A549 (cell line): ENCODE measurements at places on chromosomes 1 and 21.
A peak's percentile ranks its signal among the peaks of the same experiment; 100 is the strongest.

- no peak for DNase-seq
These were observed 125.8 kb upstream of the AJAP1 start for GRCh38 chr1:4528590-4528989.

DNA sequence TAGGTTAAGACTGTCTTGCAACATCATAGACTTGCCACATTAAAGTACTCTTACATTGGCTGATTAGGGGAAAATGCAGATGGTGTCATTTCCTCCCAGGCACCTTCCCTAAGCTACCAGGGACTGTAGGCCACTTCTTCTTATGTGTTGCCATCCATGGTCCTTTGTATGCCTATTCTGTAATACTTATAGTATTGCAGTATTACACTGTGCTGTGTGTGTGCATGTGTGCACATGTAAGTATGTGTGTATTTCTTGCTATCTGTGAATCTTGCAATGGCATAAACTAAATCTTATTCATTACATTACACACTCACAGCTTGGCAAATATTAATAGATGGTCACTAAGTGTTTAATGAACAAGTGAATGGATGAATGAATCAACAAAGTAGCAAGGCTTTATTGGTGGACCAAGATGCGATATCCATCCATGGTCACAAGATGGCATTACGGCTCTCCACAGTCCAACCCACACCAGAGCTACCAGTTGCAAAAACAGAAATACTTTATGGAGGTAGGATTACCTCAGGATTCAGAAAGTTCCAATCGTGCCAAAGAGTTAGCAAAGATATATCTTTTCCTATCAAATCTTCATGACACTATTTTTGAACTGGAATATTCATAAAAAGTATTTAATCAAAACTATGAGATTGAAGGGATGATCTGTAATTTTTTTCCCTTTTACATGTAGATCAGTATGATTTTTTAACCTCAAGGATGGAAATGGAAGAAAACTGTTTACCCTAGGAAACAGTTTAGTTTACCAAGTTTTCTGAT lies 160.2 kb downstream of the DENND1B start:
- DNase-seq = peak; percentile 59

DNA sequence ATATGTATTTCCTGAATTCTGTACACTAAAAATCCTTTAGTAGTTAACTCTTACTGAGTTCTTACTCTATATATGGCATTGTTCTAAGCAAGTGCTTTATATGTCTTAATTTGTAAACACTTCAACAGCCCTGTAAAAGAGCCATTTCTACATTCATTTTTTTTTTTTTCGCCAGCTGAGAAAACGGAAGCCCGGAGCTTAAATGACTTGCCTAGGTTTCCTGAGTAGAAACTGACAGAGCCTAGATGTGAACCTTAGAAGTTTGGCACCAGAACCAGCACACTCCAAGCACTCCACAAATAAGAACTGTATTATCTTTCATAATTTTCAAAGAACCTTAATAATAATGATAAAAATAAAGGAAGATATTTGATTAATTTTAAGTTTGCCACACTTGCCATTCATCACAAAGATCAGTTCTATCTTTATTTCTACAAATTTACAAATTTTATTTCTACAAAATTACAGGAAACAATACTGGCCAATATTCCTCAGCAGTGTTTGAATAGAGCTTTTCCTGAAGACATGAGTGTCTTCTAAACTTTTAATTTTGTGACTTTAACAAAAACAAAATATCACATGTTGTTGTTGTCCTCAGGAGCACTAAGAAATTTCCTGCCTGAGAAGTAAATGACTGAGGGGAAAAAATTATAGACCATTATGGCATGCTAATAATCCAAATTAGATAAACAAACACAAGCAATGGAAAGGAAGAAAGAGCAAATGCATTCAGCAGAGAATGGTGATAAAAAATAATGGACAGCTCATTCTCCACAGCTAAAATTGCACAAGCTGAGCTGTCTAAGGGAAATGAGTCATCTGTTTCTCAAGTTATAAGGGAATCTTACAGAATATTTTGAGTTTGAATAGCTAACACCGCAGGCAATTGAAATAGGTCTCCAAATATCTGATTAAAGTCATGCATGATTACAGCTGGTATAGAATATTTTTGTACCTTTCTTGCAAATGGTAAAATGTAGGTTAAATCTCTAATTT lies 71.2 kb downstream of the DPYD start:
- peak; percentile 31 for DNase-seq

DNA sequence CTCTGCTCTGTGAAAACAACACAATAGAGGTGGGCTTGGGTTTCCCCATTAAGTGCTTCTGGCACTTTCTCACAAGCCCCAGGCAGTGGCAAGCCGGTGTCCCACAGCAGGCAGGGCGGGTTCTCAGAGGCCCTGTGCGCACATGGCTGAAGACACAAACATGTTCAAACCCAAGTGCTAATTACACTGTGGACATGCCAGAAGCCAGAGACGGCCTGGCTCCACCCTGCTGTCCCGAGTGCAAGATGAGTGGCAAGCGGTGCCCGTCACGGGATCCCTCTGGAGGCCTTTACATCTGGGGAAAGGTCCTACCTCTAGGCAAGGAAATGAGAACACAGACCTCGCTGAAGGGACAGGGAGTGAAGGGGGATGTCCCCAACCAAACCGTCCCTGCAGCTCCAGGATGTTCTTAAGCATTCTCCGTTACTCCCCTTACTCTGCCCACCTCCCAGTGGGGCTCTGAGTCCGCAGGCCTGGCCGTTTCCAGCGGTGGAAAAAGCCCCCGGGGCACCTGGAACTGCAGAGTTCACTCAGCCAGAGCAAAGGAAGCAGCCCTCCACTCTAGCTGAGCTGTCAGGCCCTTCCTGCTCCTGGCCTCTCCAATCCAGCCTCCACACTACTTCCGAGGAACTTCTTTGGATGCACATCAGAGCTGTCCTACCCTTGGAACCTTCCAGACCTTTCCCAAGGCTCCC lies 57.4 kb downstream of the SLC66A1 start:
- no peak for DNase-seq

- no peak for DNase-seq
These were observed 20.5 kb upstream of the NPHP4 start for GRCh38 chr1:6012529-6013318.

GRCh38 chr1:36981771-36982622 lies 52.3 kb downstream of the GRIK3 start:
- DNase-seq = no peak

GRCh38 chr1:226688056-226688748 lies 50.9 kb downstream of the ITPKB start:
- no peak for DNase-seq

GRCh38 chr1:10001016-10001665 lies 4.1 kb downstream of the RBP7 start:
- no peak for DNase-seq

DNA sequence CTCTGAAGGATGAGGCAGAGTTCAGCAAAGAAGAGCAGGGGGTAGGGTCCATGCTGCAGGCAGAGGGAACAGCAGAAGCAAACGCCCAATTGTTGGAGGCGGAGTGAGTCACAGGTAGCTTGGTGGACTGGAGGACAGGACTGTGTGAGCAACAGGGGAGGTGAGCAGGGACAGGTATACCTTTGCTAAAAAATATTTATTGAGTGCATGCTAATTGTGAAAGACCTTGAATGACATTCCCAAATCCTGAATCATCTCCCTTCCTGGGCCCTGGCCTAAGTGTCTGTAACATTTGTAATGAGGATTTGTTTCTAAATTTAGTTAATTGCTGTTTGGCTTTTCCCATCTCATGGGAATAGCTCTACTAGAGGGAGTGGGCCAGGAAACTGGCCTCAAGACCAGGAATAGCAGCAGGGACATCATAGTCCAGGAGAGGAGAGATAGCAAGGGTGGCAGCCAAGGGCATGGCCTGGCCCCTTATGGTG lies 123.7 kb downstream of the FOXD2 start:
- no peak for DNase-seq

DNA sequence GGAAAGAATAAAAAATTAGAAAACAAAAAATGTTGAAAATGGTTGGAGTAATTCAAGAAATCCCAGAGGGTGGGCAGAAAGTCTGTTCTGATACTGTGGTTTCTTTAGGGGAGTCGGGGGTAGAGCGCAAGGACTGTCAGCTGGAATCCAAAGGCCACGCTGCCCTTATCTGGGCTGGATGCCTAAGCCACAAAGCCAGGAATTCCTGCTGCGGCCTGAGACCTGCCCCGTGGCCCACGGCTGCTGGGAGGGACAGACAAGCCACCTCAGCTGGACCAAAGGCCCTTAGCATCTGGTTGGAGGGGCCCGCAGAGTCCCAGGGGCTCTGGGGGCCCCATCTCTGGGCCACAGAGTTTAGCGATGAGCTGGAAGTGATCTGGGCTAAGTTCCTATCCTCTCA lies 60.2 kb downstream of the DMRTB1 start:
- no peak for DNase-seq

- no peak for DNase-seq
These were observed 81.1 kb downstream of the OLFM3 start for GRCh38 chr1:101915597-101915996.

- no peak for DNase-seq
These were observed 6.3 kb downstream of the CELF3 start for GRCh38 chr1:151710187-151710840.

GRCh38 chr1:210248341-210248740 lies 15.7 kb downstream of the SERTAD4 start:
- DNase-seq = no peak

GRCh38 chr1:55369474-55369873 lies 154.3 kb upstream of the USP24 start:
- DNase-seq = no peak

DNA sequence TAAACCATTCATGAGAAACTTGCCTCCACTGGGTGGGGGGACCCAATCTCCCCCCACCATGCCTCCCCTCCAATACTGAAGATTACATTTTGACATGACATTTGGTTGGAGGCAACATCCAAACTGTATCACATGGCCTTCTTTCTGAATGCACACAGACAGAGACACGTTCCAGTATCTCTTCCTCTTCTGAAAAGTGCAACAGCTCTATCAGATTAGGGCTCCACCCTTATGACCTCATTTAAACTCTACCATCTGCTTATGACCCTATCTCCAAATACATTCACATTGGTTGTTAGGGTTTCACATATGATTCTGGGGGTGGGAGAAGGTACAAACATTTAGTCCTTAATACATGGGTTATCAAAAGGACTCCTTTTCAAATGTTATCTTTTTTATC lies 481.8 kb upstream of the NFIA start:
- no peak for DNase-seq

DNA sequence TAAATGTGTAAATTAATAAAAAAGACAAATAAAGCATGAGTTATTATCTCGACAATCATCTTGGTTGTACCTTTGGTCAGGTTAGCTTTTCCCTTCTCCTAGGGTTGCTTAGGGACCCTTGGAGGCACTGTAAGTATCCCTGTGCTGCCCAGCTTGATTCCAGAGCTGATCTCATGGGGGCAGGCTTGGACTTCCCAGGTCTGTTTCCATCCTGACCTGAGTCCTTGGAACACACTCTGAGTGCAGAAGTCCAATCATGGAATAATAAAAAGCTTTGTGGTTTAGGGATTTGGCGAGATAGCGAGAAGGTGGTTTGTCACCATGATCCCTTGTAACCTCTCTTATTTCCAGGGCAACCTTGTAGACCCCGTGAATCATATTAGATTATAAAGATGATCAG lies 18.7 kb upstream of the PAPPA2 start:
- DNase-seq = no peak

GRCh38 chr1:217605390-217605789 lies 25.5 kb downstream of the GPATCH2 start:
- no peak for DNase-seq

DNA sequence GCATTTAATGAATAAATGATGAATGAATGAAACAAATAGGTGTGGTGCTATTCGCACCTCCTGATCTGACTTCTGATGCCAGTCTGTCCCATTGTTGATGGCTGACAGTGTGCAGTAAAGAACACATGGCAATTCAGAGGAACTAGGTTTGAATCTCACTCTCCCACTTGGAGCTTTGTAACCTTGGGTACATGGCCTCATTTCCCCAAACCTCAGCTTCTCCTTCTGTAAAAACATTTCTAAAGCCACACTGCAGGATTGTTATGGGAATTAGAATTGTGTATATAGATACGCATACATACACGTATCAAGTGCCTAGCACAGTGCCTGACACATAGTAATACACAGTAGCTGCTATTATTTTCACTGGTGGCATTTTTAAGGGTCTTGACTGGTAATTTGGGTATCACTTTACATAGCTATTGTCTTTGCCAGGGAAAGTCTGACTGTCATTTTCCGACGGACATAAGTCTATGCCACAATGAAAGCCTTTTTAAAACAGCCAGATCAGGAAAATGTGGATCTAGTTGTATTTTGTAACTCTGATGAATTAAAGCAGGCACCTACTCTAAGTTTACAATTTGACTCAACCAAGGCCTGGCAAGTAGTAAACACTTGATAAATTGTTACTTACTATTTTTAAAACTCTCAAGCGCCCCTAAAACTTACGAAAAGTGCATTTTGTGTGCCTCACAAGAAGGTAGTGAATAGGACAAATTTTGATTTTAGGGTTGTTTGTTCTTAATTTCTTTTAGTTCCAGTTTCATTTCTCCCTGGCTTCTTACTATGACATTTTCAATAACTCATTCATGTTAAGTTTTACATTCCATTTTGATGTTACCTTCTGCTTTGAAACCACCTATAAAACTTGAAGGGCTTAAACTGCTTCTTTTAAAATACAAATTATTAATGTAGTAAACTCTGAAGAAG lies 164.4 kb downstream of the SDCCAG8 start:
- no peak for DNase-seq

- no peak for DNase-seq
These were observed 6.9 kb upstream of the C1orf216 start for GRCh38 chr1:35725596-35725995.

- DNase-seq = no peak
These were observed 73.1 kb downstream of the VPS13D start for GRCh38 chr1:12302798-12303447.

- no peak for DNase-seq
These were observed 33.2 kb downstream of the CAMSAP2 start for GRCh38 chr1:200771625-200772555.

DNA sequence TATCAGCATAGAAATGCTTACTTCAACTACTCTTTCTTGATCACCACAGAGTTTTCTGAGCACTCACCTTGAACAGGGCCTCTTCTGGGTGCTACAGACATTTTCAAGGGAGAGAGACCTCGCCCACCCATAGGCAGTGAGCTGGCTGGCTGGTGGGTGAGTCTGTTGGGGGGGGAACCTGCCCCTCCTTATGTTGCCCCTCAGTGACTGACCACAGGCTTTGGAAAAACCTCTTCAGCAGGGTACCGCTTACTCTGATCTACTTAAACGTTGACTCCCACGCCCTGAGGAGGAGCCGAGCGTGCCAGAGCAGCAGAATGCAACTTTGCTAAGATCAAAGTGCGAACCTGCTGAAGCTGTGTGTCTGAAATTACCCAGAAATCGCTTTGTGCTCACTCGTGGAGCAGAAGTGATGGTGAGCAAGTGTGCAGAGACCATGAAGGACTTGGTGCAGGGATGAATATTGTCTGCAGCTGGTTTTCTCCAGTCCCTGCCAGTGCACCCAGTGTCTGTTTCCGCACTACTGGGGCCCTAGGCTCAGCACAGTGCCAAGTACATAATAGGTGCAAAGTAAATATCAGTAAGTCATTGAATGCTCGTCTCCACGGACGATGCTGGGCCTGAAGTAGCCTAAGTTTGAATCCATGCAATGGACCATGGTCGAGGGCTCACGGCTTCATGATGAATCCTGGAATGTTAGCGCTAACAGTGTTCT lies 158.7 kb upstream of the IRF2BP2 start:
- DNase-seq = no peak
